Activated CD4-positive, alpha-beta T cell treated with anti-CD3 and anti-CD28 coated beads, Interleukin-2, Interleukin-4, amounts not matched to agents 100 ng/mL and 50 ng/mL, durations not matched to agents 16 hours and 8 hours (primary cell): ENCODE measurements at places on chromosomes 12 and 14.

- DNase-seq, result peak; percentile 98
Measured at GRCh38 chr12:67268896-67269632, at the start of gene CAND1. Gene CAND1 (plus strand): TSS chr12:67269358. CDS start chr12:67269718, 360 bp downstream.

DNA sequence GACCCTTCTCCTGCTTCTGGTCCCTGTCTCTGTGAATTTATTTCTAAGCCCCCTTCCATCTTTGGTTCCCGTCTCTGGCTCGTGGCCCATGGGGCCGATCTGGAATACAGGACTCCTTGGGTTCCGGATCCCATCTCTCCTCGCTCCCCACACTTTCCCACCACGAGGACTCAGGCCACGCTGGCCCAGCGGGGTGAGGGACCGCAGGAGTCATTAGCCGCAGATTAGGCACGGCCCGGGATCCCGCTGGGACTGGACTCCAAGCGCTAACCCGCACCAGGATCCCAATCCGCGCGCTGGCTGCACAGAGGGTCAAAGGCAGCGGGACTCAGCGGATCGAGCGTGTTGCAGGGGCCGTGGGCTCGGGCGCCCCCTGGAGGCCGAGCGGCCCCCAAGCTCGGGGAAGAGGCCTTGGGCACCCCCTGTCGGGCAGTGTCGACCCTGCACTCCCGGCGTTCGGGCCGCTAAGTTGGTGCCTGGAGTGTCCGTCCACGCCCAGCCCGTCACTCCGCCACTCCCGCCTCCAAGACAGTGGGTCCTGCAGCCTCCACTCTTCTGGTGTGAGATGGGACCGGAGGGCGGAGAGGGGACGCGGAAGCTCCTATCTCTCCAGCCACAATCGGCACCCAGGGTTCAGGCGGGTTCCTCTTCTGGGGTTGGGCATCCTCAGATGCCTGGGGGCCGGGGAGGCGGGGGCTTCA lies 9.5 kb downstream of the SHMT2 start:
- peak; percentile 91 for DNase-seq

DNA sequence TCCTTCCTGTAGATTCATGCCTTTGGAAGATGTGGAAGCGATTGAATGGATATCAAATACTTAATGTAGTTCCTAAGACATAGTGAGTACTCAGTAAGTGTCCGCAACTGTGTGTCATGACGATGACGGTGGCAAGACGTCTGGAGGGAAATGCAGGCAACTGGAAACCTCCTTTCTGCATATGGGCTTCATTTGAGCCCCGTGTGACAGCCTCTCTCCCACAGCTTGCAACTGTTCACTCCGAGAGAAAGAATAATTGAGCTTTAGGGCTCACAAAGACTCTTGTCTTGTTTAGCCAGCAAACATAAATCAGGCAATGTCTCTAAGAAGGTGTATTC lies 6.9 kb downstream of the CFAP251 start:
- no peak for DNase-seq

DNA sequence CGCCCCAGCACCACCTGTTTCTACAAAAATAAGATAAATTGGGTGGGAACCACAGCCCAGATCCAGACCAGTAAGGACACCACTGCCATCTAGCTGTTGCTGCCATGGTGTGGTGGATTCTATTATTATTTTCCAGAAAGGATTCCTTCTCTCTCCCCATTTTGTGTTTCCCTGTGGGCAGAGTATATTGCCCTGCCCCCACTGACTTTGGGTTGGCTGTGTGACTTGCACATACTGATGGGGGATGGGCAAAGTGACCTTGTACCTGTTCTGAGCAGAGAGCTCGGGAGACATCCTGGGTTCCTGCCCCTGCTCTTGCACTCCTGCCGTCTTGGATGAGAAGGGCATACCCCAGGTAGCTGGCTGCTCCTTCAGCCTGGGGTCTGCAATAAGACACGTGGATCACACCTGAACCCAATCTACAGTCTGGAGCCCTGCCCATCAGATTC lies 24.3 kb downstream of the MOAP1 start:
- no peak for DNase-seq

- peak; percentile 39 for DNase-seq
Measured at GRCh38 chr12:104219361-104219892, 3.8 kb downstream of the TXNRD1 start.

DNA sequence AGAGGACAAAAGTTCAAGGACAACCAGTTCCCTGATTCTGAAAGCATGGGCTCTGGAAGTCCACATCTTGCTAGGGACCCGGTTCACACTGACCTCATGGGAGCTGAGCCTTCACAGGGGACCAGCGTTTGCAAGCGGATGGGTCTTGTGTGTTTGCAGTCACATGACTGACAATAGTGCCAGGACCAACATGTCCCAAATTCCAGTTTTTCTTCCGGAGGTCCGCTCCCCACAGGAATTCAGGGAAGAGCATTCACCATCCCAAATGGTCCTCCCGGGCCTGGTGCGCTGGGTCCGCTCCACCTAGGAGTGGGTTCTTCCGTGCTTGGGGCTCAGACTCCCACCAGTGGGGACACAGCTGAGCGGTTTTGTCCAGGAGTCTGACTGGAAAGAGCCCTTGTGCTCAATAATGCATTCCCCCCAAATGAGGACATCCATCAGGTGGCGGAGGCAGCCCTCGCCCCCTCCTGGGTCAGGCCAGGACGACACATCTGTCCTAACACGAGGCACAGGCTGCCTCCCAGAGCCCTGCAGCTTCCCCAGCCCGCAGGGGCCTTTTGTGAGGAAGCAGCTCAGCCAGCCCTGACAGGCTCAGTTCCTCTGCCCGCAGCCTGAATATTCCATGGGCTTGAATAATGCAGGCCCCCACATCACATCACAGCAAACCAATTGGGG lies 91.8 kb upstream of the BCL11B start:
- no peak for DNase-seq

GRCh38 chr12:164207-164606 lies 49.8 kb downstream of the SLC6A12 start:
- no peak for DNase-seq

DNA sequence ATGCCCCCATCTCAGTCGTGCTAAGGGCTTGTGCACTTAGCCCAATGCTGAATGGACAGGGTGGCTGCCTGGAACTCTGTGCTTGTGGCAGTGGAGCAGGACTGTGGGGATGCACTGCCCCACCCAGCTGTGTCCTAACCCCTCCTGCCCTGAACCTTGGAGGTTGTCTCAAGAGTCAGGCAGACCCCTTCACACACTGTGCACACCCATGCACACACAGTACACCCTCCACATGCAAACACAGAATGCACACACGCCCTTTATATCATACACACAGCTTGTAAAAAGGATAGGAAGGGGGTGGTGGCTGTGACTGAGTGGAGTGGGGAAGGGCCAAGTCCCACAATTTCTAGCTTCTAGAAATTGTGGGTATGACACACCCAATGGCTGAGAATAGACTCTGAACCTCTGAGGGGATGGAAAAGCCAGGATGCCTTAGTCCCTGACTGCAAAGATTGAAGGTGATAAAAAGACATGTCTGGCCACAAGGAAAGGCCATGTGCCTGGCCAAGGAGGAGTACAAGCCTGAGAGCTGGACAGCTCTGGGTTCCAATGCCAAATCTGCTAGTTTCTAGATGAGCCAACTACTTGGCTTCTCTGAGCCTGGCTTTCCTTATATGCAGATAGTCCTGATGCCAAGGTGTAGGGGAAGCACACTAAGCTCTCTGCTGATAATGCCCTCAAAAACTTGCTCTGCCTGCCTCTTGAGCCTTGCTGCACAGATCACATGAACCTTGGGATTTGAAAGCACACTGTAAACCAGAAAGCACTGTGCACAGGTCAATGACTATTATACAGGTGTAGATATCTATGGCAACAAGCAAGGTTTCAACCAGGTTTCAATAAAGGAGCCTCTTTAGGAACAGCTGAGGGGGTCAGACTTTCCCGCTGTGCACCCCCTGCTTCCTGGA lies 8.4 kb downstream of the KRT8 start:
- no peak for DNase-seq

GRCh38 chr14:22689199-22689598 lies 45.0 kb upstream of the OR6J1 start:
- peak; percentile 52 for DNase-seq

GRCh38 chr12:18224745-18225144 lies 36.6 kb upstream of the PIK3C2G start:
- peak; percentile 2 for DNase-seq

DNA sequence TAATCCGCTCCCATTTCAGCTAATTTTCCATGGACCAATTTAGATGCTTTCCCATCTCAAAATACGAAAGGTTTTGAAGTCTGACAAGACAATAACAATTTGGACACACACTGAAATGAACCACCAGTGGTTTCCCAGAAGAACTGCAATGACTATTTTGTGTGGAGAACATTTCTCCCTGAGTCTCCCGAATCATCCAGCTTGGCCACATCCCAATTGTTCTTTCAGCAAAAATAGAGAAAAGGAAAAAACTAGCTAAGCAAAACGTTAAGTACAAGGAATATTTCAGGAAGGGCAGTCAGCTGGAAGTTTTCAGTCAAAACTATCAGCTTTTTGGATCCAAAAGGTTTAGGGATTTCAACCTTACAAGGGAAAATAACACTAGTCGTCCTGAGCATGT lies 390.6 kb downstream of the KCNH5 start:
- no peak for DNase-seq
